GDM1 (cell line): ENCODE measurements at places on chromosomes 7 and 10.

GRCh38 chr7:70466725-70467364 lies 665.1 kb upstream of the GALNT17 start:
- DNase-seq: no peak

DNA sequence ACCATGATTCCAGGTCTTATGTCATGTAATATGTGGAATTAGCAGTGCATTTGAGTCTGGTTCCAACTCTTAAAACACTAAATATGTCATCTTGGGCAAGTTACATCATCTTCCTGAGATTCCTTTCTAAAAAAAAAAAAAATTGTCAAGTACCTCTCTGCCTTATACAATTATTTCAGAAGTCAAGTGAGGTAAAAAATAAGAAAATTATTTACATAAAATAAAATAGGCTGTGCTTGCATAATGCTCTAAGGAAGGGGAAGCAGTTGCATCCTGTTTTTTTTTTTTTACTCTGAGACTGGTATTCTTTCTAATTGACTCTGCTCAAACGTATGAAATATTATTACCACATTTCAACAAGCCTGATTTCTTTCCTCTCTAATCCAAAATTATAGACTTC lies 55.1 kb upstream of the SEMA3A start:
- no peak for DNase-seq

DNA sequence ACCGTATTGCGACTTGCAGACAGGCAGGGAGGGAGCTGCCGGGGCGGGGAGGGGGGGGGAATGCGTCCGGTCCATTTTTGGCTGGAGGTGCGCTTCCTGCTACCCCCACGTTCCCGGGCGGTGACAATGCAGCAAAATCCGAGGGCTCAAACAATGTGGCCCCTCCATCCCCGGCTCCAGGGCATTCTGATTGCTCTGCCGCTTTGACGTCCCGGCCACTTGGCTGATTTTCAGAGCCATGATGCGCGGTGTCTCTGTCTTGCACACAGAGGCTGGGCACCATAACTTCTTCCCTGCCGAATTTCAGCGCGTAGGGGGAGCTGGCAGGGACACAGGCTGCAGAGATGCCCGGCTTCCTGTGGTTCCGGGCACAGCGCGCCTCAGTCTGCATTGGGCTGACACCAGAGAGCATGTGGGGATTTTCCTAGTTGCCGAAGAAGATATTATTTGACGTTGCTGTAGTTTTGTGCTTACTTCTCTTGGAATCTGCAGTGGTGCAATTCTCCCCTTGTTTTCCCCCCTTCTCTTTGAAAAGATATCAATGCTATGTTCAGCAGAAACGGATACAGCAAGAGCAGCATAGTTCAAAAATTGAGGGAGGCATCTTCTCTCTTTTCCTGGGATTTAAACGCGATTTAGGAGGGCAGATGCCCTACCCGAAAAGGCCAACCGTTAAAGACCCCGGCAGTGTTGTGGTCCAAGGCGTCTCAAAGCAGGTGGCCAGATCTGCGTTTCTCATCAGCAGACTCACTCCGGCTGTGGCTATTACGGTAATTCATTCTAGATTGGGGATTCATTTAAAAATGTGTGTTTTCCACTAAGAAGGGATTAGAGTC lies 1.4 kb downstream of the HECW1 start:
- no peak for DNase-seq

DNA sequence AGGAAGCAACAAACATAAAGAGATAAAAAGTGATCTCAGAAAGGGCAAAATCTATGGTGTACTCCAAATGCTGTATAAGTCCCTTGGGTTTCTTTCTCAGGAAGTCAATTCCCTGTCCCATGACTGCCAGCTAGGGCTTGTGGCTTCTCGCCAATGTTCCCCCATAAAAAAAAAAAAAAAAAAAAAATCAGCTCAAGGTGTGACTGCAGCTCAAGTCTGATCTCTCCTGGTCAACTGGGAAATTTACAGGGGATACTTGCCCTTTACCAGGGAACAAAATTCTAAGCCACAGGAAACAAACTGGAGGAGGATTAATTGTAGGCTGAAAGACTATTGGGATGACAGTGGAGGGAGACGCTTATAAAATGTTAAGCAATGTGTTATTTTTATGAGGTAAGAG lies 76.0 kb downstream of the PCGF5 start:
- DNase-seq: no peak

GRCh38 chr10:133565441-133566294 lies at the start of gene SYCE1:
TSS of gene SYCE1 (minus strand) at chr10:133565583. CDS start at chr10:133565529, 54 bp downstream.
- DNase-seq: no peak

GRCh38 chr7:27329909-27330308 lies 87.3 kb downstream of the EVX1 start:
- DNase-seq: no peak

DNA sequence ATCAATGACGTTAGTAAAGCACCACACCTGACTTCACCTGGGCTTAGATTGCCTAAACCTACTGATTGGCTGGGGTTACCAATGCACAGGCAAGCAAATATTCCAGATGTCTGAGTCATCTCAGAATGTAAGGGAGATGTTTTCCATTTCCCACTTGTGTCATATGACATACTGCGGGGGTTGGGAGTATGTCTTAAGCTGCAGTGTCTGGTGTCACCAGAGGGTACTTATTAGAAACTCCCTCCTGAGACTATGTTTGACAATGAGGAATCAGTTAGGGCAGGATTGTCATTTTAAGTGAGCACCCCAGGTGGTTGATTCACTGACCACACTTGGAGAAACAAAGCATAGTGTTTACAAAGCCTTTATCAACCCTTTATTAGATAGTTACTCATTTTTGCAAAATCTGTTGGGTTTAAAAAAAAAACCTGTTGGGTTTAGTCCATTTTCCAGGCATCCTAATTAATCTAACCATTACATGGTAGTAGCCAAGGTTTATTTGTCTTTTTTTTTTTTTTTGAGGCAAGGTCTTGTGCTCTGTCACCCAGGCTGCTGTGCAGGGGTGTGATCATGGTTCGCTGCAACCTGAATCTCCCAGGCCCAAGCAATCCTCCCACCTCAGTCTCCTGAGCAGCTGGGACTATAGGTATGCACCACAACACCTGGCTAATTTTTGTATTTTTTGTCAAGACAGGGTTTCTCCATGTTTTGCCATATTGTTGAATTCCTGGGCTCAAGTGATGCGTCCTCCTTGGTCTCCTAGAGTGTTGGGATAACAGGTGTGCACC lies 72.5 kb downstream of the CDK6 start:
- no peak for DNase-seq

DNA sequence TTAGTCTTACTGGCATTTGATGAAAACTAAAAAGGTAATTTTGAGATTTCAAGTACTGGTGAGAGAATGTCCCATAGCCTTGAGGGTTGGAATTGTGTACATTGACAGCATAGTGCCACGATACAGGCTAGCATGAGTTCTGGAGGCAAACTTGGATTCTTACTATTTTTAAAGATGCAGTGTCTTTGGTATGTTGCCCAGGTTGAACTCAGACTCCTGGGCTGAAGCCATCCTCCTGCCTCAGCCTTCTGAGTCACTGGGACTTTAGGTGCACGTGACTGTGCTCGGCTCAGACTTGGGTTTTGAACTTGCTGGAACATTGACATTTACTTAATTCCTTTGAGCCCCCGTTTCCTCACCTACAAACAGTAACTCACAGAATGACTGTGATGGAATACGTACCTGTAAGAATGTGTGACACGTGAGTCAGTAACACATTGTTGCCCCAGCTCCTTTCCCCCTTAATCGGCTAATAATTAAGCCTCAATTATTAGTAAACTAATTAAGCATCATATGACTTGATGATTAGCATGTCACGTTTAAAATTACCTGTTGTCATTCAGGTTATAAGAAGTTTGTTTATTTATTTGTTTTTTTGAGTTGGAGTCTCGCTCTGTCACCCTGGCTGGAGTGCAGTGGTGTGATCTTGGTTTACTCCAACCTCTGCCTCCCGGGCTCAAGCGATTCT lies 10.6 kb downstream of the DNAJB6 start:
- no peak for DNase-seq

- DNase-seq: no peak
Measured at GRCh38 chr7:129723679-129724078, 112.2 kb downstream of the NRF1 start.

GRCh38 chr7:133050200-133050995 lies 31.5 kb downstream of the CHCHD3 start:
- no peak for DNase-seq

- no peak for DNase-seq
Measured at GRCh38 chr7:131212114-131212513, 115.6 kb upstream of the MKLN1 start.

DNA sequence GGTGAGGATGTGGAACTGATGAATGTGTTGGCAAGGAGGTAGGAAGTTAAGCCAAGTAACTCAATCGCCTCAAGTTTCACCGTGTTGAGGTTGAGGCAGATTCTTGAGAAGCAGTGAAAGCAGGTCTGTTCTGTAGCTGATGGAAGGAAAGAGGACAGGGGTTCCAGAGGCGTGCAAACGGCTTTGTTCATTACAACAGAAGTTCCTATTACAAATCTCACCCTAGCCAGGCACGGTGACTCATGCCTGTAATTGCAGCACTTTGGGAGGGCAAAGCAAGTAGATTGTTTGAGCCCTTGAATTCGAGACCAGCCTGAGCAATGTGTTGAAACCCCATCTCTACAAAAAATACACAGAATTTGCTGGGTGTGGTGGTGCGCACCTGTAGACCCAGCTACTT lies 36.9 kb upstream of the PTF1A start:
- DNase-seq: no peak

DNA sequence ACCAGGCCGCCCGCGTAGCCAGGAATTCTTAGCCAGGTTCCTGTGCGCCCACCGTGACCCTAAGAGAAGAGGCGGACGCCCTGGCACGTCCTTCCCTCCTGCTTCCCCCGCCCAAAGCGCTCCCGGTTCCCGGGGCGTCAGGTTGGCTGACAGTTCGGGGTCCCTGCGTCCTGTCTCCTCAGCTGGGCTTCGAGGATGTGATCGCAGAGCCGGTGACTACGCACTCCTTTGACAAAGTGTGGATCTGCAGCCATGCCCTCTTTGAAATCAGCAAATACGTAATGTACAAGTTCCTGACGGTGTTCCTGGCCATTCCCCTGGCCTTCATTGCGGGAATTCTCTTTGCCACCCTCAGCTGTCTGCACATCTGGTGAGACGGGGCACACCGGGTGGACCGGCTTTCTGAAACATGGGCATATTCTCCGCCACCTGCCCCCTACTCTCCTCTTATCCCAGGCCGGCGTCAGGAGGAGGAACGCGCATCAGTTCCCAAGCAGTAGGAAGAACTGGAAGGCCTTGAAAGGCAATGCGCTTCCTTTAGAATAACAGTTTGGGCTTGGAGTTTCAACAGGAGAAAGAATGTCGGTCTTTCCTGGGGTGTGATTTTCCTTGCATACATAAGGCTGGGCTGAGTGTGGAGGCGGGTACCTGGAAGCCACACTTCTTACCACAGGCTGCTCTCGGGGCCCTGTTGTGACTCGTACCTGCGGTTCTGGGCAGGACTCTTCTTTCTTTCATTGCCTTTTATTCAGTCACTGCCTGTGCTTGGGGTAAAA lies 728 bp downstream of the CAV2 start:
- DNase-seq: no peak

GRCh38 chr7:1912593-1913465 lies 242.8 kb downstream of the ELFN1 start:
- no peak for DNase-seq

- DNase-seq: no peak
Measured at GRCh38 chr7:55438085-55438756, 73.1 kb downstream of the LANCL2 start.

DNA sequence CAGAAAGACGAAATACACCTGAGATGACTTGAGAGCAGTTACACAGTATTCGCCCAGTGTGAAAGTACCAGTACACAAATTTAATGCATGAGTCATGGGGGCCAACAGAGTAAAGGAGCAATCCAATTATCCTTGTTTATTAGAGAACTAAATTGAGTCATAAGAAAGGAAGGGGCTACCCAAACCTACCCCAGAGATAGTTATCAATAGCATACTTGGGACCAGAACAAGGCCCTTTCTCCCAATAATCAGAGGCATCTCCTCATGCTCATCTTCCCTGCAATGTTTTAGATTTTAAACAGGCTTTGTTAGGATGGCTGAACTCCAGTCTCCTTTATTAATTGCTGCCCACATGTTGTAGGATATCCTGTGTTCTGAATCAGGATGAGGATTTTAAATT lies 239.7 kb upstream of the LRGUK start:
- DNase-seq: no peak

DNA sequence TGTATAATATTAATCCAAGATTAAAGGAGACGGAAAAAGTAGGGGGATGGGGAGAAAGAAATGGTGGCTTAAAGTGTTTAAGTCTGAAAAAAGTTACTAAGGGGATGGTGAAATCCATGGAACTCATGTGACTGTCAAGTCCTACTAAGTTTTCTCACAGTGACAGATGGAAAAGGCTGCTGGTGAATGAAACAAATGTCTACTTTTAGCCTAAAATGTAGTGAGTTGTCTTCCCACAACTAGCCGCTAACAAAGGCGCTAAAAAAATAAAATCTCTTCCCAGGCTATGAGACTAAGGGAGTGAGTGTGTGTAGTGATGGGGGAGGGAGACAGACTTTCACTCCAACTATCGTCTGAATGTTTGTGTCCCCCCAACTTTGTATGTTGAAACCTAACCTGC lies 12.6 kb downstream of the VIM start:
- DNase-seq: no peak
